SHP77 (cell line): ENCODE measurements at places on chromosomes 16 and 17.

GRCh38 chr17:64152428-64153125, 22.6 kb upstream of the ERN1 start:
- no peak for DNase-seq

DNA sequence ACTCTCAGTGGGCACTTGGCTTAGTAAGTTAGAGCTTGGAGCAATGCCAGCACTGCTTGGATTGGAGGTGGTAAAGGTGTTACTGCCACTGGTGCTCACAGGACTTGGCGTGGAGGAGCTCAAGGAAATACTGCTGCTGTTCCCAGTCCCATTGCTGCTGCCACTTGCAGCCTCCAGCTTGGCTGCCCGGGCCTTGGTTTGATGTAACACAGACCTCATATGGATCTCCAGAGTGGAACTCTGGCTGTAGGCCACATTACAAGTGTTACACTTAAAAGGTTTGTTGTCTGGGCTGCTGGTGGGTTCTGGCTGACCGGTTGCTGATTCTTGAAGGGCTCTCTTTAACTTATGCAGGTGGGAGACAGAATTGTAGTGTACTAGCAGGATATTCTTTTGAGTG, 250.3 kb downstream of the ZFHX3 start:
- DNase-seq, result no peak

DNA sequence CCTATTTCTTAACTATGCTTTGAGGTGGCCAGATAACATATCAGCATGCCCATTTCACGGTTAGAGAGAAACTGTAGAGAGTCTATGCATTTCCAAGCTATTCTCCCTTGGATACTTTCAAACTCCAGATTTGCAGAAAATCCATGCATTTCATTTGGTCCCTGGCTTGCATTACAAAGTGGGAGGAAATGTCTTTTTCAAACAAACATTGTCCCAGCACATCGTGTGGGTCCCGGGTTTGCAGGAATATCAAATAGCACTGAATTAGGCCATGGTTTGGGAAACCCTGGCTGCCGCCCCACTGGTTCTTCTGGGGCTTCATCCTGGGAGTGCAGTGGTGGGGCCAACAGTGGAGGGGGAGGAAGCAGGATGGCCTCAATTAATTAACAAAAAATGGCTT, 171.9 kb downstream of the IRX5 start:
- no peak for DNase-seq

DNA sequence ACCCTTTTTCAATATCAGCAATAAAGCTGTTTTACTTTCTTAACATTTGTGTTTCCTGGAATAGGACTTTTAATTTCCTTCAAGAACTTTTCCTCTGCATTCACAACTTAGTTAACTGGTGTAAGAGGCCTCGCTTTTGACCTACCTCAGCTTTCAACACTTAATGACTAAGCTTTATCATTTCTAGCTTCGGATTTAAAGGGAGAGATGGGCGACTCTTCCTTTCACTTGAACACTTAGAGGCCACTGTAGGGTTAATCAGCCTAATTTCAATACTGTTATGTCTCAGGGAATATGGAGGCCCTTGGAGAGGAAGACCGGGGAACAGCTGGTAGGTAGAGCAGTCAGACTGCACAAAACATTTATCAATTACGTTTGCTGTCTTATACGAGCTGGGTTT, 4.7 kb downstream of the SYNRG start:
- DNase-seq, result no peak

- DNase-seq, result no peak
Observed at GRCh38 chr16:67708368-67708771, 10.7 kb downstream of the GFOD2 start.

DNA sequence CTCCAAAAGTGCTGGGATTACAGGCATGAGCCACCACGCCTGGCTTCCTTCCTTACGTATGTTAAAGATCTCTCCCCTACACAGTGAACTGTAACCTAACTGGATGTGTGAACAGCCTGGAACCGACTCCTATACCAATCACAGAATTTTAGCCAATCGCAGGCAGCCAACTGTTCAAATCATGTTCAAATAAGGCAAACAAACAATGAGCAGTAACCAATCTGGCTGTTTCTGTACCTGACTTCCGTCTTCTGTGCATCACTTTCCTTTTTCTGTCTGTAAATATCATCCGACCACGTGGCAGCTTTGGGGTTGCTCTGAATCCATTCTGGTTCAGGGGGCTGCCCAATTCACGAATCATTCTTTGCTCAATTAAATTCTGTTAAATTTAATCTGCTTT, 27.5 kb downstream of the TEKT5 start:
- no peak for DNase-seq

- DNase-seq, result peak; percentile 4
Observed at GRCh38 chr17:61152898-61153297, 246.7 kb upstream of the TBX2 start.

DNA sequence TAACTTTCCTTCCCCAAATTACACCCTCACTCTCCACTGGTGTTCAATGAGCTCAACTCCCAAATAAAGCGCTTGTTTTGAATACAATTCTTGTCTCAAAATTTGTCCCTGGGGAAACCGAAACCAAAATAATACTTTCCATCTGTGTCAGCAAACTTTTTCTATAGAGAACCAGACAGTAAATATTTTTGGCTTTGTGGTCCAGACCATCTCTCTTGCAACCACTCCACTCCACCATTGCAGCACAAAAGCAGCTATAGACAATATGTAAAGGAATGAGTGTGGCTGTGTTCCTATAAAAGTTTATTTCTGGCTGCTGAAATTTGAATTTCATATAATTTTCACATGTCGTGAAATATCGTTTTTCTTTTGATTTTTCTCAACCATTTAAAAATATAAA, 84.6 kb upstream of the ERCC4 start:
- no peak for DNase-seq

DNA sequence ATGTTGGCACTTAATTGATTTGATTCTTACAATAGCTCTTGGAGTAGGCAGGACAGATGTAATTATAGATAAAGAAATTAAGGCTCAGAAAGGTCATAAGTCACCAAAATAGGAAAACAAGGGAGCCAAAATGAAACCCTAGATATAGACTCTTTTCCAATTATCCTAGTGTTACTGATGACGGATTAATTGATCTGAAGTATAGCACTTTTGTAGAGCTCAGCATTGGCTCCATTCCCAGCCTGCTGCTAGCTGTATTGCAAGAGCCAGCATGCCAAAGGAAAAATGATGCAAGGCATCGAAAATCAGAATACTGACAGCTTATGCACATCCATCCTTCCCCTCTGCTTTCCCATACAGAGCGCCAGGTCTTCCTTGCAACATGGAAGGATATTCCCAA, 21.6 kb upstream of the RASL10B start:
- no peak for DNase-seq

- DNase-seq, result no peak
Observed at GRCh38 chr17:27407916-27408864, 48.1 kb upstream of the KSR1 start.

DNA sequence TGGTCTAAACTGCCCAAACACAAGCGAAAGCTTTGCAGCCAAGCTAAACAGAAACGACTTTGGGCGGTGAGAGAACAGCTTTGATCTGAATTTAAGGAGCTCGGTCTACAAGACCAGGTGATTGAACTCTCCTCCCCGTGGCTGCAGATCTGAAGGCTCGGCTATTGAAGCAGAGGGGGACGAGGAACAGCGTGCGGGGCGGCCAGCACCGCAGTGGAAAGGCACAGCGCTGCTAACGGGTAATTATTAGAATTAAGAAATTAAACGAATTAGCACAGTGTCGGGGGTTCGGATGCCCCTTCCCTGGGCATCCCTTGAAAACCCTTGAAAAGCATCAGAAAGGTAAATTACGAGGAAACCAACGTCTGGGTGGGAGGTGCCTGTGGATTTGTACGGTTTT, 431 bp downstream of the TEKT3 start:
- DNase-seq, result no peak

GRCh38 chr17:48293319-48294019, 136.5 kb downstream of the SKAP1 start:
- no peak for DNase-seq

DNA sequence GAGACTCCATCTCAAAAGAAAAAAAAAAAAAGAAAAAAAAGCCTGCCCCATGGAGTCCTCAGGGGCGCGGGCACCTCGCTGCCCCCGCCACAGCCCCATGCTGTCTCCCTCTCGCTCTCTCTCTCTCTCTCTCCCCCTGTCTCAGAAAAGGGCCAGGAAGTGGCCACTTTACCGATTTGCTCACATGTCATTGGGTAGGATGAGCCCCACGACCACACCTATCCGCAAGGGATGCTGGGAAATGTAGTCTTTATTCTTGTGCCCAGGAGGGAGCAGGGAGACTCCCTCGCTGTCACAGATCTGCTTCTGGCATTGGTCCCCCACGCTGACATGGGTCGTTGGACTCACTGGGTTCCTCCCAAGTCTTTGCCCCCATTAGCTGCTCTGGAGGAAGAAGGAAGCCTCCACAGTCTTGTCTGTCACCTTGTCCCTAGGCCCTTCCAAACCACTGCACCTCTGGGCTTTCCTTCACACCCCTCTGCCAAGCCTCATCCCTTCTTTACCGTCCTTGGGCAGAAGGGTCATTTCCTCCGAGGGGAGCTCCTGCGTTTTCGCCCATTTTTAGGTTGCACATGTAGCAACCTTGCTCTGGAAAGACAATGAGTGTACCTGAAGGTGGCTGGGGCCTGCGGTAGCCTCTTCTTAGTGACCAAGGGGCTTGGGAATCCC, 6.9 kb upstream of the GJD3 start:
- DNase-seq, result peak; percentile 40

GRCh38 chr16:4828567-4829321, 18.3 kb downstream of the GLYR1 start:
- DNase-seq, result no peak

GRCh38 chr17:41658846-41659245, 29.8 kb upstream of the EIF1 start:
- DNase-seq, result no peak
